ENCODE measurements at places on chromosomes 2 and 18.

- no peak for DNase-seq
Measured at GRCh38 chr2:10449838-10450691, 1.9 kb upstream of the ODC1 start.

DNA sequence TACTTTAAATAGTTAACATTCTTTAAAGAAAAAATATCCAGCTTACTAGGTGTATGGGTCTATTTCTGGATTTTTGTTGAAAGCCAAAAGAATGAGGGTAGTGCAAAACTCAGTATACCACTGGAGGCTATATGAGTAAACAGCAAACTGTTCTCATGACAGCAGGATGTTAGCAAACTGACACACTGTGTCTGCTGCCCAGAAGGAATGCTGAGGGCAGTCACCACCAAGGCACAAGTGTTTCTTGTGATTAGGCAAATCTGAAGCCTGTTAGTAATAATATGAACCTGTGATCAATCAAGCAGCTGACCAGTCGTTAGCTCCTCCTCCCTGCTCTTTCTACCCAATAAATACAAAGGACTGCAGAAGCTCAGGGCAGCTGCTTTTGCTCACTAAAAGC is 50.5 kb upstream of the SULT1C3 start:
- no peak for DNase-seq

DNA sequence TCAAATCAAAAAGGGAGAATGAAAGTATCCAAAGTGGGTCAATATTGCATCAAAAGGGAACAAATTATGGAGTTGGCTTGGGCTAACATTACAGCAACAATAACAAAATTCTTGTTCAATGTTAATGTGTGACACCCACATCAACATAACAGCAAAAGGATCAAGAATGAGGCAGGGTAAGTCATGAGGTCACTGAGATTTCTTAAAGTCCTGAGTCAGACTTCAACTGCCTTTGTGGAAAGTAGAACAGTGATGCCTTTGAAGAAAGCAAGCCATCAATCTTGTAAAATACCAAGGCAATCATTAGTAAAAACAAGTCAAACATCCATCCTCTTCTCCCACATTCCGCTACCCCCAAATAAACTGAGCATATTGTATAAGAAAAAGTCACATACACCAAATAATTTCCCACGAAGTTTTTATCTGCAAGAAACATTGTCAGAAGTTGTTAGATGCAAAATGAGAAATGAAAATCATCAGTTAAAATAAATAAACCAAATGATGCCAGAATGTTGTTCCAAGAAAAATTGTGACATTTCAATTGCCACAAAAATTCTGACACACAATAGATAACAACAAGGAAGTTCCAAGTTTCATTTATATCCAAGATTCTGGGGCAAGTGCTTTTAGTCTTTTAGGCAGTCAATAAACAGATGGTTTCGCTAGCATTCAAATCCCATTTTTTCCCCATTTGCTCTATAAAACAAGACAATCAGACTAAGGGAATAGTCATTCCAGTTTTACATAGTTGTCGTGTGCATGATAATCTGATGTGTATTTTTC is 216.1 kb upstream of the SETBP1 start:
- DNase-seq, result no peak

DNA sequence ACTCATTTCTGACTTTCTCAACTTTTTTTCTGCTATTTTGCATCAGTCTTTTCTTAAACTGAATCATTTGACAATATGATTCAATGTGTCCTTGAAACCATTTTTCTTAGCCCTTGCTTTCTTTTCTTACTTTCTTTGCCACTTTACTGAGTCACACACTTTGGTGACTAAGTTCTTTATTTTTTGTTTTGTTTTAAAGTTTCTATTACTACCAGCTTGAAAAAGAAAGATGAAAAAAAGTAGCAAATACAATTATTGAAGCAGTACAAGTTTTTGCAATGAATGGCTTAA is 116.5 kb downstream of the DOCK10 start:
- DNase-seq, result no peak

DNA sequence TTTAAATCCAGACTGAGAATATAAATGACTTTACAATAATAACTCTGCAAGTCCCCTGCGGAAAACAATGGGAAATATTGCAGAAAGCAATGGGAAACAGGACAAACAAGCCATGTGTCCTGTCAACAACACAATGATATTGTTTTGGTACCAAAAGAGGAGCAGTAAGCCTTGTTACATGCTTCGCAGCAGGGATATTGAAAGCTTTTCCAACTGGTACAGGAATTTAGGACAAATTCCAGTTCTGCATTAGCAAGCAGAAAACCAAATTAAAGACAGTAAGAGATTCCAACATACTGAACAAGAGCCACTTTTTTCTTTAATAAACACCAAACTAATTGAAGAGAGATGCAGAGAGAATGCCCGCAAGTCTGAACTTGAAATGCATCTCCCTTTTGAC is 30.0 kb downstream of the FRZB start:
- no peak for DNase-seq

- DNase-seq, result no peak
Measured at GRCh38 chr2:128541448-128541847, 222.8 kb upstream of the HS6ST1 start.

GRCh38 chr18:9290156-9290555 is 44.4 kb upstream of the TWSG1 start:
- DNase-seq, result no peak

GRCh38 chr2:7752291-7752690 is 835.1 kb downstream of the RNF144A start:
- DNase-seq, result no peak

DNA sequence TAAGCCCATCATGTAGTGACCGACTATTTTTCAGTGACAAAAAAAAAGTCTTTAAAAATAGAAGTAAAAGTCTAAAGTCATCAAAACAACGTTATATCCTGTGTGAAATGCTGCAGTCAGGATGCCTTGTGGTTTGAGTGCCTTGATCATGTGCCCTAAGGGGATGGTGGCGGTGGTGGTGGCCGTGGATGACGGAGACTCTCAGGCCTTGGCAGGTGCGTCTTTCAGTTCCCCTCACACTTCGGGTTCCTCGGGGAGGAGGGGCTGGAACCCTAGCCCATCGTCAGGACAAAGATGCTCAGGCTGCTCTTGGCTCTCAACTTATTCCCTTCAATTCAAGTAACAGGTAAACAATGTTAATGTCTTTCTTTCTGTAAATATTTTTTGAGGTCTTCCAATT is at the start of gene CD28:
TSS of gene CD28 (plus strand) at position 237 of the 400 bp plus-strand sequence. CDS start at position 295, 58 bp downstream.
- peak; percentile 91 for DNase-seq

DNA sequence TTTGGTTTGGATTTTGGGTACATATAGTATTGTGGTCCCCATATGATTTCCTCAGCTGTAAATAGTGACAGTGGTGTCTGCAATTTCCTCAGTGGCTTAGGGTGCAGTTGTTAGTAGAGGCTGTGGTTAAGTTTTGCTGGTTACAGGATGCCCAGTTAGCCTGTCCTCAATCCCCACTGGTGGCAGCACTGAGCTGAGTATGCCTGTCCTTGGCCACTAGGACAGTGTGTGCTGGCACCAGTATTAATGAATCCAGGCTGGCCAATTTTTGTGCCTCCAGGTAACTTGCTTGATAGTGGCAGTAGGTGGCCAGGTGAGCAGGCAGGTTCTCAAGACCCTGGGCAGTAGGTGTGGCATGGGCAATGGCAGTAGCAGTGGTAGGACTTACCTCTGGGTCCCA is 973.1 kb downstream of the TMEM182 start:
- DNase-seq, result no peak
